ENCODE measurements at places on chromosomes 7 and 10.

DNA sequence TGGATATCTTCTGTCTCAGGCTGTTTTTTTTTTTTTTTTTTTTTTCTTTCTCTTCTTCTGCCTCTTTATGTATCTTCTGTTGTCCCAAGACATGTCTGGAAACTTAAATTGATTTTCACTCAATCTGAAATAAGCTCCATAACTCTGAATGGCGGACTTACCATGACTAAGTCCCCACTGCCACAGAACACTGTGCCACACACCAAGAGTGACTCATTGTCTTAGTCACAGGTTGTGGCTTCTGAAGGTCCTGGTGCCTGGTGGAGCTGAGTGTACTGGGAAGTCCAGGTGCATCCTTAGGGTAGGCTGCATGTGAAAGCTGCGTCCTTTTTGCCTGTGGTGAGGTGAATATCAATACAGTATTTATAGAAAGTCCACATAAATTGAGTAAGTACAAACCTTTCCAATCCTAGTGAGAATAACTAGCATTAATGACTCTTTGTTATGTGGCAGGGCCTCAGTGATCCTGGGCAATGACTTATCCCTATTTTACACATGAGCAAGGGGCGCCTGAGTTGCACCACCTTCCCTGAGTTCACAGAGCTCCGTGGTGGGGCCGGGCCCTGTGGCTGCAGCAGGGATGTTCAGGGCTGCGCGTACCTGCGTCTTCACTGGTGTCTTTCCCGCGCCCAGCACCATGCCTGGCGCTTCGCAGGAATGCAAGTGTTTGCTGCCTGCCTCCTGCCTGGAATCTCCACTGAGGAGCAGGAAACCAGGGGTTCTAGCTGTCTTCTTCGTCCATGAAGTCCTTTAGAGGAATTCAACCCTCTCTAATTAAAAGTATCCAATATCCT, 4.3 kb downstream of the PFKP start:
- no peak for DNase-seq

DNA sequence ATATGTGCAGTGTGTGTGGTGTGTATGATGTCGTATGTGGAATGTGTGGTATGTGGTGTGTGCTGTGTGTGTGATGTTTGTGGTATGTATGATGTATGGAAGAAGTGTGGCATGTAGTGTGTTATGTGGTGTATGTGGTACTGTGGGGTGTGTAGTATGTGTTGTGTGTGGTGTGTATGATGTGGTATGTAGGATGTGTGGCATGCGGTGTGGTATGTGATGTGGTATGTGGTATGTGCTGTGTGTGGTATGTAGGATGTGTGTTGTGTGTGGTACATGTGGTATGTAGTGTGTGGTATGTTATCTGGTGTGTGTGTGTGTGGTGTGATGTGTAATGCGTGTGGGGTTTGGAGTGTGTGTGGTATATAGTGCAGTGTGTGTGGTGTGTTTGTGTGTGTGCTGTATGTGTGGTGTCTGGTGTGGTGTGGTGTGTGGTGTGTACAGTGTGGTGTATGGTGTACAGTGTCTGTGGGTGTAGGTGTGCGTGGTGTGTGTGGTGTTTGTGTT, 129.6 kb downstream of the ATP6V0E2 start:
- no peak for DNase-seq

DNA sequence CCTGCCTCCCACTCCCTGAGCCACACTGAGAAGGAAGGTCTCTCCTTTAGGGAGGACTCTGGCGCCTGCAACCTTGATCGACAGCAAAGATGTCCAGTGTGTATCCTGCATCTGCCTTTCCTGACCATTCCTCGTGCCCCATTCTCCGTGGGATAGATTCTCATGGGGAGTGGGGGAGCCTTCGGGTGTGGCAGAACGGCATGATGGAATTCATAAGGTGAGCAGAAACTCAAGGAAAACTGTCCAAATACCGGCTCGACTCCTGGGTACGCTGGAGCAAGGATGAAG, 636 bp upstream of the RARRES2 start:
- DNase-seq = no peak

DNA sequence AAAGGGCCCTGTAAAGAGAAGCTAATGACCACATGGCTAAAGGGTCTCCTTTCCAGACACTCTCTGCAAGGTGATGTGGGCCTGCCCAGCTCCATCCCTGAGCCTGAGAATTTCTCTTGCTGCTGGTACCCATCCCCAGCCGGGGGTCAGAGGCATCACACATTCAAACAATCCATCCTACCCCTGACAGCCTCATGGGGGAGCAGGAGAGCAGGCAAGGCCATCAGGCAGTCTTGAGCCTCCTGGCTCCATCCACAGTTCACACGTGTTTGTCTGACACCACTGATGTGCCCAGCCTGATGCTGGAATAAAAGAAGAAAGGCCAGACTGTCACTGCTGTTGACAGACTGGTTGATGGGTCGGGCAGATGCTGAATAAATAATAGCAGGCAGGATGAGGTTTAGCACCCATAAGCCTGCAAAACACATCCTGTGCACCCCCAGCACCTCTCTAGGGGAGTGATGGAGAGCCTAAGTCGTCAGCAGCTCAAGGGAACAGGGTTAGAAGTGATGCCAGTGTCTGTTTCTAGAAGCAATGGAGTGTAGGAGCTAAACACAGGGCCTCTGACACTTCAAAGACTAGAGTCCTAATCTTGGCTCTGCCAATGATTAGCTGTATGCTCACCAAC, 43.5 kb downstream of the TLL2 start:
- no peak for DNase-seq

- peak; percentile 73 for DNase-seq
These were observed 121.3 kb downstream of the MYL10 start for GRCh38 chr7:101507791-101508252.

- DNase-seq = no peak
These were observed 105.0 kb downstream of the SH2D4B start for GRCh38 chr10:80642661-80643060.
